ENCODE measurements at places on chromosomes 3 and 15. TPM values are rescaled to one million over a fixed set of nuclear protein-coding genes. Genes with fewer than 3 reads are reported as not detected.

STRC gene
- not detected for total RNA-seq

FBXO22 gene
- total RNA-seq = 71.8 TPM

SCAANT1 gene
- total RNA-seq = not detected

ZNF106 gene
- 25.8 TPM for total RNA-seq

KLHL40 gene
- total RNA-seq = not detected

ZMYND10 gene
- 1.4 TPM for total RNA-seq

FMN1 gene
- 3.4 TPM for total RNA-seq

TERC gene
- total RNA-seq = 52.4 TPM

ZNF860 gene
- total RNA-seq = 0.08 TPM

ELL3 gene
- total RNA-seq = 2.2 TPM

PAQR9 gene
- not detected for total RNA-seq

CDAN1 gene
- total RNA-seq = 10.9 TPM

RAB6B gene
- 0.51 TPM for total RNA-seq

CCDC39 gene
- total RNA-seq = 0.03 TPM

SPINK8 gene
- not detected for total RNA-seq

PLCL2 gene
- 11.5 TPM for total RNA-seq

KLHL6 gene
- total RNA-seq = not detected

RASGRF1 gene
- total RNA-seq = 1.2 TPM

DNA sequence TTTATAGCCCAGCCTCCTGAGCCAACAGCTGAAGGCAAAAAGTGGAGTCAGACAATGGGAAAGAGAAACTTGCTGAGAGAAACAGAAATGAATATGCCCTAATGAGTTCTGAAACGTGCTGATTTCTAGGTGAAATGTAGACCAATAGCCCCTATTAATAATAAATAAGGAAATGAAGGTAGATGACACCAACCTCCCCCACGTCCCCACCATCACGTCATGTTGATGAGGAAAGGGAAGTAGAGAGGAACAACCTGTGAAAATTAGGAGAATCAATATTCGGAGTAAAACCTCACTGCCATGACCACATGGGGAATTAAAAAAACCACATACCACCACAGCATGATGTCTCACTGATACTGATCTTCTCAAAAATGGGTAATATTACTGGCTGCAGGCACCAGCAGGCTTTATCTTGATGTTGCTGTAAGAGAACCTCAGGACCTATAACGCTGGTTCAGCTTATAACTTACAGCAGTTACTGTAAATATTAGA lies 64.0 kb downstream of the KAT2B start:
- no peak for DNase-seq

GRCh38 chr3:58706395-58707167 lies 40.0 kb upstream of the FAM3D start:
- no peak for DNase-seq

DNA sequence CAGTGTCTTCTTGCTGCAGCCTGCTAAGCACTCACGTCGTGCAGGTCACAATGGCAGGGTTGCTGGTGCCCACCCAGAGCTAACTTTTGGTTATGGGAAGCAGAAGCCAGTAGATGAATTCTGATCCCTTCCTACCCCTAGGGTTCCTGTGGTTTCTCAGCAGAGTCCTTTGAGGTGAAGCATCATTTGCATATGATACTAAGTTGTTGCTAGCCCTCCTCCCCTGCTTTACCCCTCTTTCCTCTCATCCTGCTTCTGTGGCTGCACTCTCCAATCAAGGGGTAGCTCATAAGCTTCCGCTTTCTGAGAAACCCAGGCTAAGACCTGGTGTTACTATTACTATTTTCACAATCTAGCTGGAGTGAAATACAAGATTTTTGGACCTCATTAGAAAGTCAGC lies 22.1 kb upstream of the HEG1 start:
- no peak for DNase-seq

DNA sequence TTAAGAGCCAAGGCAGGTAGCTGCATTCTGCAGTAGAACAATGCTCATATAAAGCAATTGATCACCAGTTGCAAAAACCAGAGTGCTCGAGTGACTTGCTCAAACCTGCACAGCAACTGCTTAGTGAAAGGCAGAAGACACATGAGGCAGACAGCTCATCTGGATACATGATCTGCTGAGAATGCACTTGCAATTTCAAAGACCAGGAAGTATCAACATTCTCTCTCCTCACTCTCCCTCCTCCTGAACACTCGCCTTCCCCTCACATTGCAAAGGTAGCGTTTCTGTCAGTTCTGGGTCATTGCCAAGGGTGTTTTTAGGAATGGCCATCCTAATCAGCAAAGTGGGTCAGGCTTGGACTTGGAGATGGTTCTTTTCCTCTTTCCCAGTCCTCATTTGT lies 61.0 kb downstream of the BFSP2 start:
- no peak for DNase-seq

GRCh38 chr3:113039546-113039945 lies 48.8 kb downstream of the GTPBP8 start:
- no peak for DNase-seq

- no peak for DNase-seq
These were observed 33.0 kb upstream of the UMPS start for GRCh38 chr3:124697302-124697701.

- no peak for DNase-seq
These were observed 21.1 kb upstream of the BCL2L10 start for GRCh38 chr15:52133510-52134220.

DNA sequence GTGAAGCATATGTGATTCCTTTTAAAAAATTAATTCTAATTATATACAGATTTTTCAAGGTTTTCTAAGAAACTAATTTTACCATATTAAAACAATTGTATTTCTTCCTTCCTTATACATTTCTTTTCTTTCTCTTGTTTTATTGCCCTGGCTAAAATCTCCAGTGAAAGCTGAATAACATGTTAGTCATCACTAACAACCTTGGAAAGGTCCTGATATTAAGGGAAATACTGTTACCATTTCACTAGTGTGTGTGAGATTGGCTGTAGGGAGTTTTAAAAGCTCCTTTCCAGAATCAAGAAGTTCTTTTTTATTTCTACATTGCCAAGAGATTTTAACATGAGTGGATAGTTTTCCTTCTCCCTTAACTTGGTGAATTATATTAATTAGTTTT lies 229.7 kb upstream of the EIF1B start:
- DNase-seq = no peak

DNA sequence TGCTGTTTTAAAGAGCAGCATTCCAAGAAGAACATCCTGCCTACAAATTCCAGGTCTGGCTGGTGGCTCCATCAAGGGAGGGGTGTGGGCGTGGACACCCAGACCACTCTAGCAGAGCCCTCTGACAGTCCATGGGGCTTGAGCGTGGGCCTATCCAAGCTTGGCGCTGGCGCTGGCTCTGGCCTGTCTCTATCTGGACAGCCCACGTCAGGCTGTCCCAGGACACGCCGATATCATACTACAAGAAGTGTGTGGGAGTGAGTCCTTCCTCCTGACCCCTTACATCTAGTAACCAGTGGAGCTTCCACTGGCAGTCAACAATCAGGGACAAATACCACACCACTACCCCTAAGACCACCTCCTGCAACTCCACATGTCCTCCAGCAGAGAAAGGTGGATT lies 17.1 kb upstream of the DUSP7 start:
- no peak for DNase-seq

DNA sequence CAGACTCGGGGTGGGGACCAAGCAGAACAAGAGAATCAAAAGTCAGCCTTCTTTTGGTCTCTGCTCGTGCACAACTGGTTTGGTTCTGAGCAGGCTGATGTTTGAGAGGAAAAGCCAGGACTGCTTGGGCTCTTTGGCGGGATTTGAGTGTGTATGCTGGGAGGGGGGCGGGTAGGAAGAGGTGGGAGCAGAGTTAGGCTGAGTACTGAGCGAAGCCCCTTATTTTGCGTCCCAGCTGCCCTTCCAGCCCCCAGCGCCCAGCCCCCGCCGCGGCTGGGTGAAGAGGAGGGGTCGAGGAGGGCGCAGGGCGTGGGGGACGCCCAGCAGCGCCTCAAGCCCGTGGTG lies 153.5 kb upstream of the GOLIM4 start:
- DNase-seq = no peak

- no peak for DNase-seq
These were observed 80.2 kb downstream of the LRRK1 start for GRCh38 chr15:100999369-100999768.

DNA sequence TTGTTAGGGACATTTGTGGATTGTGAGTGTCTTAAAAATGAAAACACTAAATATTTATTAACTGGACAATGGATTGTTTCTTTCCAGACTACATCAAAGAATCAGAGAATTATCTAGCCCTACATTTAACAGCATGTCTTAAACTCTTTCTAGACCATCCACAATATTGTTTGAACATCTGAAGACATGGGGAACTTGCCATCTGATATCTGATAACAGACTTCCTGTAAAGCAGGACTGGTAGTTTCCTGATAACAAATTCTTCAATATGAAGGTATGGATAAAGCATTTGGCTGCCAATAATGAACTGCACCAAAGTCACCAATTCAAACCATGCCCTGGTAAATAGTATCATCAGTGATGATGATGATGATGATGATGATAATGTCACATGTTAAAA lies 26.2 kb upstream of the HACD2 start:
- no peak for DNase-seq

DNA sequence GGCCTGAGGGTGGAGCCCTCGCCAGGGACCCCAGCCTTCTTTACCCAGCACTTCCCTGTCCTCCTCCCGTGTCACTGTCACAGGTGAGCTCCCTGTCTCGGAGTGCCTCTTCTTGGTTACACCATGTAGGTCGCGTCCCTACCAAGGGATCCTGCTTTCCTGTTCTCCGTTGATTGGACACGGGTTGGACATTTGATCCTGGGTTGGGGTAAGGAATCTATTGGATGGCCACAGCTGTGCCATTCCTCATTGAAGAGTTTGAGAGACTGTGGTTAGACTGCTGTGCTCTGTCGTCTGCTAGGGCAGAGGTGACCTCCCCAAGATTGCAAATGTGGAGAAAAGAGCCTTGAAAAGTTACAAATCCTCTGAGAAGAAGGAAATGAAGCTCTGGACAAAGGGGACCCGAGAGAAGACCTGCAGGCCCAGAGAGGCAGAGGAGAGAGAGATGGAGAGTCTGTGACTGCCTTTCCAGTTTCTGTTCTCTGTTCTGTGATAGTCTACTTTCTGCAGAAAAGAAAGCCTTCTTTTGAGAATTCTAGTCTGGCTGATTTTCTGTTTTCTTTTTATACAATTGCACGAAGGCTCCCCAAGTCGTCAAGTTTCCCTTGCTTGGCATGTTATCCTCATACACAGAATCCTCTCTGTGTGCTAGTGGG lies 325.7 kb upstream of the RGMA start:
- no peak for DNase-seq

GRCh38 chr3:152857082-152857481 lies 22.2 kb downstream of the P2RY1 start:
- peak; percentile 44 for DNase-seq

GRCh38 chr3:135197246-135197645 lies 402.2 kb downstream of the EPHB1 start:
- peak; percentile 93 for DNase-seq

DNA sequence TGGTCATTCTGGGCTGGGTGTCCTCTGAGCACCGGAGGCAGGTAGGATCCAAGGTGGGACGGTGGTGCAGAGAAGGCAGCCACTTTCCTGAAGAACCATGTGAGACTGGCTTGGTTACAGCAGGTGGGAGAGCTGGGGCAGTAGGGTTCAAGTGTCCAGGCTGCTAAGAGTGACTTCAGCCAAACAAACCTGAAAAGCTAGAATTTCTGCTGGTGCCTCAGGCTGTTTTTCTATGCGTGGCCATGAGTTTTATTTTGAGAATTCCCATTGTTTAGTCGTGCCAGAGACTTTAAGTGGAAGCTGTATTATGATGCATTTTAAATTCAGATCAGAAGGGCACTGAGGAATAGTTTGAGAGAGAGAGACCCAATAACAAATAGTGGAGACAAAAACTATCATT lies 20.1 kb downstream of the USP13 start:
- no peak for DNase-seq

GRCh38 chr3:158845765-158846350 lies 44.0 kb downstream of the MFSD1 start:
- DNase-seq = peak; percentile 71

DNA sequence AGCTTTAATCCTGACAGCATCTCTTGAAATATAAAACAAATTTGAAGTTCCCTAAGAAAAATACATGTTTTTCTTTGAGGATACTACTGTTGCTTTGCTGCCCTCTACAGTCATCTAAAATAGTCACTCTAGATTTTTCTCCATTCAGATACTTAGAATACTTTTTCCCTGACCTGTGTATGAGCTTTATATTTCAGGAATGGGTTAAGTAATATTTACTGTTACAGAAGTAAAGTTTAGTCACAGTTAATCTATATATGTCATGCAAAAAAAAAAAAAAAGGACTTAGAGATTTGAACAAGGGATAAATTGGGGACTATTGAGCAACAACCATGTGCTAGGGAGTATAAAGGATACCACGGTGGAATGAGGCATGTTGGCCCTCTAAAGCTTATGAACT lies 8.8 kb downstream of the NECTIN3 start:
- peak; percentile 63 for DNase-seq

DNA sequence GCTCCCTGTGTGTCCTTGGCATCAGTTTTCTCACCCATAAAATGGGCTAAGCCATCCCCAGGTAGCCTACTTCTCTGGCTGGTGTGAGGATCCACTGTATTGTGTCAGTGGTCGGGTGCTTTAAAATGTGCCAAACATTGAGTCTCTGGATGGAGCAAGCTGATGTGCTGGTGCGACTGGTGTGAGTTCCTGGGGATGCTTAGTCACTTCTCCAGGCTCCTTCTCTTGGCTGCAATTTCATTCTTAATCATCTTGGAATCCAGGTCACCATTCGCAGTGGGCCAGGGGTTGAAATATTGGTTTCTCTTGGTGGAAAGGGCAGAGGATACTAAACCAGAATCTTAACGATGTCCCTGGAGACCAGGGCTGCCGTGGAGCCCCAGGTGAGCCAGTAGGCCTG lies 29.3 kb downstream of the SCN5A start:
- peak; percentile 42 for DNase-seq

GRCh38 chr15:76208084-76208785 lies 103.0 kb downstream of the ETFA start:
- DNase-seq = no peak

GRCh38 chr3:184678317-184679055 lies 33.4 kb downstream of the MAGEF1 start:
- no peak for DNase-seq

DNA sequence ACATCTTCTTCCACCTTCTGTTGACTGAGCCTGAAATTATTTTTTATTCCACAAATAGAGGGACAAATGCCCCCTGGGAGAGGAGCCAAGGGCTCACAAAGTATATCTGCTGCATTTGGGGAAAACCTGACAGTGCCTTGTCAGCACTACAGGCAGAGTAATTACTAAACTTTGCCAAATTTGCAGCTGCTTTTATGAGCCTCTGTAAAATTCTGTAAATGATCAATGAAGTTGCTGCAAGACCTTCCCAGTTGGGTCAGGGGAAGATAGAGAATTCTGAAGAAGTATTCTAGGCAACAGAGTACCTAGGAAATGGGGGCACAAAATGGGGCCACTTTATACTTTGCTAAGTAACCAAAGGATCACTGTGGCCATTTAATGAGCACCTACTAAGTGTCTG lies 10.5 kb downstream of the GHSR start:
- DNase-seq = no peak

GRCh38 chr15:77122576-77122975 lies 51.7 kb upstream of the TSPAN3 start:
- no peak for DNase-seq

Measured in HT1080 (cell line).